Fibroblast of lung (primary cell): ENCODE measurements at places on chromosomes 3 and 15. TPM values are rescaled to one million over a fixed set of nuclear protein-coding genes. Genes with fewer than 3 reads are reported as not detected.

Gene PLA1A
- under 0.01 and 0.26 TPM in 2 replicates for total RNA-seq

DNA sequence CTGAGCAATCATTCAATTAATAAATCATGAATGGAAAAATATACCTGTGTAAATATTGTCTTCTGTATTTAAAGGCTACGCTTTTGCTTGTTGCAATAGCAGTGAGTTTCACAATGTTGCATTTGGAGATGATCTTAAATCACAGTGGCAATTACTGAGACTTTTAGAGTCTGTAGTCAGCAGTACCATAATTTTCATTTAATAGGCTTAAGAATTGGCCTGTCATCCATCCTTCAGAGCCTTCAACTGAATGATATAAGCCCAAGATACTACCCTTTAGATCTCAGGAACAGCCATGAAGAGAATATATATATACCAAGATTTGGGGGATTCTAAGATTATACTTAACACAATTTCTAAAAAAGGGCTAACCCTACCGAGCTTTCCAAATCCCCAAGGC, 458.1 kb downstream of the GBE1 start:
- DNase-seq = no peak

- DNase-seq = no peak
Observed at GRCh38 chr3:127789990-127790881, 32.1 kb downstream of the MGLL start.

GRCh38 chr15:75731248-75732151, 18.9 kb upstream of the CSPG4 start:
- no peak for DNase-seq

- no peak for DNase-seq
Observed at GRCh38 chr3:120338517-120338916, 10.6 kb downstream of the LRRC58 start.

DNA sequence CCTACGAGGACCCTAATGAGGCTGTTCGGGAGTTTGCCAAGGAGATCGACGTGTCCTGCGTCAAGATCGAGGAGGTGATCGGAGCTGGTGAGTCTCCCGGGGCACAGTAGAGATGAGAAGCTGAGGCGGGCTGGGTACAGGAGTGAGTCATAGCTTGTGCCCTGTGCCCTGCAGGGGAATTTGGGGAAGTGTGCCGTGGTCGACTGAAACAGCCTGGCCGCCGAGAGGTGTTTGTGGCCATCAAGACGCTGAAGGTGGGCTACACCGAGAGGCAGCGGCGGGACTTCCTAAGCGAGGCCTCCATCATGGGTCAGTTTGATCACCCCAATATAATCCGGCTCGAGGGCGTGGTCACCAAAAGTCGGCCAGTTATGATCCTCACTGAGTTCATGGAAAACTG, 17.9 kb downstream of the EPHB3 start:
- DNase-seq = no peak
